ENCODE measurements at places on chromosomes 1 and 21.
A peak's percentile ranks its signal among the peaks of the same experiment; 100 is the strongest.

DNA sequence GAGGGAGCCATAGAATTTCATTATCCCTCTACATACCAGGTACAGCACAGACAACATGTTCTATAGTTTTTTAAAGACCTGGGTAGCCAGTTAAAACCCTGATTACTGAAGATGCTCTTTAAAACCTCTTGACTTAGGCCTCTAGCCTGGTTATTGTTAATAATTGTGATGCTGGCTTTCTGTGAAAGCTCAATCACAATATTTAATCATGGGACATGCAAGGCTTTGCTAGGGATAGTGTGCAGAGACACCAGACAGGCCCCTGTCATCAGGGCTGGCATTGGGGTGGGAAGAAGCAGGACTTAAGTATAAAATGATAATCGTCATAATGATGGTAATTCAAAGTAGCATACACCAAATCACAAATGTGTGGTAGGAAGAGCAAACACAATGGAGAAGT is 274.4 kb downstream of the PTBP2 start:
- no peak for DNase-seq

GRCh38 chr1:118136187-118136941 is 48.7 kb downstream of the SPAG17 start:
- no peak for DNase-seq

GRCh38 chr1:115496904-115497527 is 144.8 kb upstream of the VANGL1 start:
- DNase-seq, result no peak

DNA sequence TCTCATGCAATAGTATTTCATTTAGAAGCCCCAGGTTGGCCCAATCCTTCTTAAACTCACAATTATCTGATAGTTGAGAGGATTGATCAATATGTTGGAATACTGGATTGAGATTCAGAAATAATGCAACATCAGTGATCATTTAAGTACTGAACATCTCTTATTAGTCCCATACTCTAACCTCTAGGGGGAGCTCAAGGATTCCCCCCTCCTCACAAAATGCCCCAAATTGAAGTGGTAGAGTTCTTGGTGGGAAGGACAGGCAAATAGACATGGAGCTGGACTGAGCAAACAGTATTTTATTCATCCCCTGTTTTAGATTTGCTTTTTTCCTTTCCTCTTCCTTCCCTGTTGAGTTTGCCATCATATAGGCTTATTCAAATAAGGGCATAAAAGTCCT is 62.8 kb downstream of the NGF start:
- no peak for DNase-seq

GRCh38 chr1:231028682-231029081 is 11.4 kb downstream of the FAM89A start:
- no peak for DNase-seq

- no peak for DNase-seq
These were observed 100.3 kb downstream of the ARHGEF10L start for GRCh38 chr1:17639703-17640340.

DNA sequence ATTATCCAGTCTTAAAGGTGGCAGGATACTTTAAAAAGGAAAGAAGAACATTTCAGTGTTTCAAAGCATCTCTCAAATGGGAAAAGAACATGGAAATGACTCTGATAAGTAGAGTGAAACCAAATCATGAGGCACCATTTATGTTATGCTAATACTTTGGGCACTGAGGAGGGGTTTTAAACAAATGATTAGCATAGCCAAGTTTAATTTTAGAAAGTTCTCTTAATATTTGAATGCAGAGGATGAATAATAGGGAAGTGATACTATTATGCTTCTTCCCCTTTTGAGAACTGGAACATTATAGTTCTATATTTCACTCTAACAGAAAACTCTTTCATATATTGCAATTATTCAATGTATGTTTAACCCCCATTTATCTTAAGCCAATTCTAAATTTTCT is 1181.9 kb upstream of the PRMT6 start:
- DNase-seq, result no peak

- peak; percentile 13 for DNase-seq
These were observed 13.7 kb downstream of the TLR5 start for GRCh38 chr1:223129229-223129901.

- DNase-seq, result no peak
These were observed 1.4 kb upstream of the RGS2 start for GRCh38 chr1:192807211-192808162.

DNA sequence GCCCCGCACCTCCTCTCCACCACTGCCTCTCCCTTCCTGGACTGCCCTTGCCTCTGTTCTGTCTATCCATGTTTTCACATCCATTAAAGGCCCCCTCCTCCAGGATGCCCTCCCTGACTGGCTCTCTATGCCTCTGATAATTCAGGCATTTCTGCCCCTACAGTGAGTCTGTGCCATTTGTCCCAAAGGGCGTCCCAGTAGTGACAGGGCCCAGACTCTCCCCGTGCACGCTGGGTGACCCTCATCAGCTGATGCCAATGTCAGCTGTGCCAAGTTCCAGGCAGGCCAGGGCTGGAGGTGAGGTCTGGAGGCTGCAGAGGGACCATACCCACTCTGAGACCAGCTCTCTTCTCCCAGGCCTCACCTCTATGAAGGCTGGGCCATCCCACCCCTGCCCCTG is 3.2 kb upstream of the PLEKHG5 start:
- DNase-seq, result no peak

DNA sequence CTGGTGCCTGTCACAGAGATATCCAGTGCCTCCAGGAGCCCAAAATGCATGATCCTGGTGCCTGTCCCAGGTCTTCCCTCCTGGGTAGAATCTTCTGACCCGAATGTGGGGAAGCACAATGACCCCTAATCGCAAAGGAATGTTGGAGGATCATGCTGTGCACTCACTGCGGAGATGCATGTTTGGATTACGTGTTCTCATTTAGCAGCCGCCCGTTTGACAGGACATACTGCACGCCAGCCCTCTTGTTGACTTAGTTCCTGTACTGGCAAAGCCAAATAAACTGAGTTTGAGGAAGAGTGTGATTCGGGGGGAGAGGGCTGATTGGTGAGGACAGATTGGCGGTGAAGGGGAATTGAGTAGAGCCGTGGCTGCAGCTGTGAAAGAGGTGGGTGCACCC is 85.9 kb upstream of the SIM2 start:
- DNase-seq, result no peak

- no peak for DNase-seq
These were observed 34.1 kb downstream of the BMP8A start for GRCh38 chr1:39525366-39526165.

DNA sequence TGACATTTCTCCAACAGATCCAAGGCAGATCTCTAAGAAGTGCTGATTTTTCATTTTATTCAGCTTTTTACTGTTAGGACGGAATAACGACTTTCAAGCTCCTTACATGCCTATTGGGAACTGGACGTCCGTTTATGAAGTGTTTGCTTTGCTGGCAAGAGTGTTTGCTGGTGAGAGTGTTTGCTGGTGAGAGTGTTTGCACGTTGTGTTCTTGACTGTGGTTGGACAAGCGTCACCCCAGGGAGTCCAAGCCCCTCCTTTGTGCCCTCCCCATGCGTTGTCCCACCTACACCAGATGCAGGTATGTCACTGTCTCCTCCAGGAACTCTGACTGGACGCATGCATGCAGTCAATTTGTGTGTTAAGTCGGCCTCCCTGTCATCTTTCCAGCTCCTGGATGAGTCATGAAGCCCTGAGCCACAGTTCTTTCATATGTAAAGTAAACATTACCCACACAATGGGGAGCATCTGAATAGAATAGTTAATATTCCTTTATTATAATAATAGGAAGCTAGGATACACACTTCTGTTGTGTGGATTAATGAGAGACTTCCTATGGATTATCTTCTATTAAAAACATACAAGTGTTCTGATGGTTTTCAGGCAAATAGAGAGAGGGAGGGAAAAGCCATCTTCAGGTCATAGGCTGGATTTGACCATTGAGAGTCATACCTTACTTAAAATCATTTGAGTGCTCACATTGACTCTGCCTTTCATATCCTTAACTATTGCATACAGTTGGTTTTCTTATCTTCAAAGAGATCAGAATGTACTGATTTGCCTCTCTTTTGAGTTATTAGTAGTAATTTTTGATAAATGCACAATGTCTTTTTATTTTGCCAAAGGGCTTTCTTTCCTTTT is 119.2 kb downstream of the GALNT2 start:
- no peak for DNase-seq

DNA sequence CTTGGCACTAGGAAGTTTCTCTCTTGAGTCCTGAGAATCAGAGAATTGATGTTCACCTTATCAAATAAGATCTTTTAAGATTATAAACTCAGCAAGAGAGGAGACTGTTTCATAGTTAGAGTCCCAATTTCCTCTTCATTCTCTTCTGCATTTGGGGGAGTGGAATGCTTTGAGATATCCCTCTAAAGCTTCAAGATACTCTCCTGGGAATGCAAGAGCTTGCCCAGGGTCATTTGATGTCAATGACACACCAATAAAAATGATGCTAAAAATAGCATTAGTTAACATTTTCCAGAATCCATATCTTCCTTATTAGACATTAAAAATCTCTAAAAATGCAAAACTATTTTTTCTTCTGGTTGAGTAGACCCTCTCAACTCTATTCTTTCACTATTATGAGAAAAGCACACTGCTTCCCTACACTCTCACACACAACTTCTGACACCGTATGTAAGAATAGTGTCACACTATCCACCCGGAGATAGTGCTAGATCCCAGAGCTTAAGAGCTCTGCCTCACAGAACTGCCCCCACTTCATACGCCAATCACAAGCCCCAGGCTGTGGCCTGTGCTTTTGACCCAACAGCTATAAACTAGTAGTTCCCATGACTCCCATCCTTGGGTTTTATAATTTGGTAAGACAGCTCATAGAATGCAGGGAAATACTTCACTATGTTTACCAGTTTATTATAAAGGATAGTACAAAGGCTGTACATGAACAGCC is 399.9 kb upstream of the RUNX1 start:
- no peak for DNase-seq

- DNase-seq, result no peak
These were observed 135.1 kb downstream of the CDC7 start for GRCh38 chr1:91635763-91636162.

- DNase-seq, result no peak
These were observed 73.4 kb upstream of the F3 start for GRCh38 chr1:94614996-94615395.

- no peak for DNase-seq
These were observed 86.7 kb downstream of the C1orf94 start for GRCh38 chr1:34263406-34263805.
